ENCODE measurements at places on chromosomes 6 and 20.

- no peak overlapping the region for H3K27ac ChIP-seq
- H3K4me3 ChIP-seq: no peak overlapping the region
- DNase-seq: no peak
Observed at GRCh38 chr6:157313531-157314467, 9.5 kb downstream of the TMEM242 start.

DNA sequence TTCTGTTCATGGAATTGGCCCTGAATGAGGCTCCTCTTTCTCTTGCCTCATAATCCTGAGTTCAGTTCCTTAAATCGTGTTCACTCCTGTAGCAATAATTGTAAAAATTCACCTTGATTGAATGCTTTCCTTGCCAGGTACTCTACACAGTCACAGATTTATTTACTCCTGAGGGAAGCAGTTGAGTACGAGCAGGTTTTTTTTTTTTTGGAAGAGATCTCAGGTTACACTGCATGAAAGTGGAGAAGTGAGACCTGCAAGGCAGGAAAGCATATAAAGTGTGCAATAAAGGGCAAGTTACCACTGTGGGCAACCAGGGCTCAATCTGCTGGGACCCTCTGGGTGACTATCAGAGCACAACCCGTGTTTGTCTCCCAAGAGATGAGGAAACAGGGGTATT lies 93.0 kb upstream of the DOK5 start:
- no peaks in the 10 kb centered on the region for H3K4me1 ChIP-seq
- H3K4me3 ChIP-seq: no peak overlapping the region
- no peak overlapping the region for H3K27ac ChIP-seq
- no peaks in the 10 kb centered on the region for H3K36me3 ChIP-seq

- no peak for DNase-seq
- H3K36me3 ChIP-seq: no peaks in the 10 kb centered on the region
- H3K4me3 ChIP-seq: no peak overlapping the region
- no peaks in the 10 kb centered on the region for H3K27me3 ChIP-seq
Observed at GRCh38 chr6:47992809-47993208, 118.2 kb downstream of the PTCHD4 start.

DNA sequence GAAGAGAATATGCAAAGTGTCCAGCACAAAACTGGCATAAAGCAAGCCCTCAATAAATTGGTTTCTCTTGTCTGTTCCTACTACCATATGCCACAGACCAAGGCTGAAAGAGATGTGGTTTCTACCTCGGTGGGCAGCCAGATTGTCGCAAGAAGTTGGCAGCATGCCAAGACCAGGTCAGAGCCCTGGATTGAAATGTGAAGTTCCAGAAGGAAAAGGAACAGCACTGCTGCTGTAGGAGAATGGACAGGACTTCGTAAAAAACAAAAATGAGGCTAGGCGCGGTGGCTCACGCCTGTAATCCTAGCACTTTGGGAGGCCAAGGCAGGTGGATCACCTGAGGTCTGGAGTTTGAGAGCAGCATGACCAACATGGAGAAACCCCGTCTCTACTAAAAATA lies 22.1 kb downstream of the MRPL14 start:
- H3K4me3 ChIP-seq: no peak overlapping the region
- no peak overlapping the region for H3K27ac ChIP-seq
- H3K36me3 ChIP-seq: peaks cover 53% of the 10 kb centered on the region
- no peaks in the 10 kb centered on the region for H3K4me1 ChIP-seq
- no peaks in the 10 kb centered on the region for H3K27me3 ChIP-seq
- no peak for DNase-seq

DNA sequence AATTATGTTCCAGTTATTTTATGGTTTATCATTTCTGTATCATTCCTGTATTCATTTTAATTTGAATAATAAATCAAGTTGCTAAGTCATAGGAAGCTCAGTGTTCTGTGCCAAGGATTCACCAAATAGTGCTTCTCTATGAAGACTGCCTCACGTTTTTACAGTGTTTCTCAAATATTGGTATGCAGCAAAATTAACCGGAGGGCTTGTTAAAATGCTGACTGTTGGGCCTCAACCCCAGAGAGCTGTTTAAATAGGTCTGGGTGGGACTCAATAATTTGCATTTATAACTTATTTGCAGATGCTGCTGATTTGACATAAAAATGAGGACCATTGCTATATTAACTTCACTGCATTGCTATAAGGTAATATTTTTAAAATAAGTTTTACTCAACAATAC lies 166.7 kb downstream of the TINAG start:
- no peak overlapping the region for H3K27ac ChIP-seq
- DNase-seq: no peak
- H3K27me3 ChIP-seq: no peaks in the 10 kb centered on the region
- H3K36me3 ChIP-seq: no peaks in the 10 kb centered on the region

- H3K27ac ChIP-seq: no peak overlapping the region
- H3K4me1 ChIP-seq: peaks cover 16% of the 10 kb centered on the region
- no peak for DNase-seq
- no peak overlapping the region for H3K4me3 ChIP-seq
- H3K27me3 ChIP-seq: no peaks in the 10 kb centered on the region
Observed at GRCh38 chr6:158715330-158716311, 65.8 kb downstream of the SYTL3 start.

DNA sequence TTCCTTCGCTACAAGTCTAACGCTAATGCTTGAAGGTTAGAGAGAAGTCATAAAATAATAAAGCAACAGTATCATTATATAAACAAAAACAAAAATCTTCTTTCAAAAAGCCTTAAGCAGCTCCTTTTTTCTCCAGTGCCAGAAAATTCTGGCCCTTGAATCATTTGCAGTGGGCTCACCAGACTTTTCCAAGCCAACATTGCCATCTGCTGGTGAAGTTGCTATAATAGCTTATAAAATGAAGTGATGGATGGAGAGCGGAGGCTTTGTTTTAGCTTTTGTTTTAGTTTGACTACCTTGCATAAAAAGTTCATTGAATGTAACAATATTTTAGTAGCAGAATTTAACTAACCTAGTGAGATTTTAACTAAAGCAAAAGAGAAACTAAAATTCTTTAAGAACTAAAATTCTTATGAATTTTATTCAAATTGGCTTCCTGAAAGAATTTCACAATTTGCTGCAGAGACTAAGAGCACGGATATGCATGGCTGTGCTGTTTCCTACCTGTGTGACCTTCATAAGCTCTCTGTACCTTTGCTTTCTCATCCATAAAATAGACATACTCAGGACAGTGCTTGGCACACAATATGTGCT lies 44.8 kb upstream of the SLC2A12 start:
- no peaks in the 10 kb centered on the region for H3K4me1 ChIP-seq
- H3K27ac ChIP-seq: no peak overlapping the region
- no peaks in the 10 kb centered on the region for H3K36me3 ChIP-seq

DNA sequence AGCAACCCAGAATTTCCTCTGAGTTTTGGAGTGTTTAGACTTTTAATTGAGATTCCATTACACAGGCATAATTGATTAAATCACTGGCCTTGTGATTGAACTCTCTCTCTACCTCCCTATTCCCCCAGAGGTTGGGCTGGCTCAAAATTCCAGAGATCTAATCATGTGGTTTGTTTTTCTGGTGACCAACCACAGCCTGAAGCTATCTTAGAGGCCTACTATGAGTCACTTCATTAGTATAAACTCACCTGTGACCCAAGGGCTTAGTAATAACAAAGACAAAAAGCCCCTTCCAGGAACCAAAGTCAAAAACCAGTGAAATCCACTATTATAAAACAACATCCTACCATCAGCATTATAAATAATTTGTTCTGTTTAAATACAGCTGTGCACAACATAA lies 992.5 kb upstream of the CITED2 start:
- no peak for DNase-seq
- H3K27me3 ChIP-seq: no peaks in the 10 kb centered on the region
- no peaks in the 10 kb centered on the region for H3K36me3 ChIP-seq
- no peak overlapping the region for H3K4me3 ChIP-seq
- no peak overlapping the region for H3K27ac ChIP-seq

DNA sequence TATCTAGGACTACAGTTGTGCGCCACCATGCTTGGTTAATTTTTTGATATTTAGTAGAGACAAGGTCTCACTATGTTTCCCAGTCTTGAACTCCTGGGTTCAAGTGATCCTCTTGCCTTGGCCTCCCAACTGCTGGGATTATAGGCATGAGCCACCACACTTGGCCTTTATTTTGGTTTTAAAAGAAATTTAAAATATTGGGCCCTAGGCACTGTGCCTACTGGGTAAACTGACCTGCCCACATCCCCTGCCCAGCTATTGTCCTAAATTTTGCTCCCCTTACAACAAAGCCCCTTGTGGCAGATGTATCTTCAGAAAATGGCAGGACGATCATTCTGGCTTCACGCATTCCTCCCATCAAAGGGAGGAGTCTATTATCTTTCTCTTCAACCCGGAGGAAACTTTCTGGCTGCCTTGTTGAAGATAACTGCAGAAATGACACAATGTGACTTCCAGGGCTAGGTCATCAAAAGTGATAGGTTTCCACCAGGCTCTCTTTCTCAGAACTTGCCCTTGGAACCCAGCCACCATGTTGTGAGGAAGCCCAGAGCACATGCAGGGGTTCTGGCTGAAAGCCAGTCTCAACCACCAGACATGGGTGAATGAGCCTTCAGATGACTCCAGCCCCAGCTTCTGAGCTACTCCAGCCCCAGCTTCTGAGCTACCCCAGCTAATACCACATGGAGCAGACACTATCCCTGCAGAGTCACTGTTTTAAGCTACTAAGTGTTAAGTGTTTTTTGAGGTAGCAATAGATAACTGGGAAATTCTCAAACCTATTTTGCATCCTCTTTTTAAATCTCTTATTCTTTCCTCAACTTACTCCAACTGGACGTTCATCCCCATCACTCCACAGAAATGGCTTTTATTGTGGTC lies 4.6 kb upstream of the GUCA1B start:
- peaks cover 19% of the 10 kb centered on the region for H3K4me1 ChIP-seq
- H3K4me3 ChIP-seq: no peak overlapping the region
- H3K27ac ChIP-seq: peak overlapping the region; percentile 50
- H3K27me3 ChIP-seq: no peaks in the 10 kb centered on the region
- DNase-seq: no peak

DNA sequence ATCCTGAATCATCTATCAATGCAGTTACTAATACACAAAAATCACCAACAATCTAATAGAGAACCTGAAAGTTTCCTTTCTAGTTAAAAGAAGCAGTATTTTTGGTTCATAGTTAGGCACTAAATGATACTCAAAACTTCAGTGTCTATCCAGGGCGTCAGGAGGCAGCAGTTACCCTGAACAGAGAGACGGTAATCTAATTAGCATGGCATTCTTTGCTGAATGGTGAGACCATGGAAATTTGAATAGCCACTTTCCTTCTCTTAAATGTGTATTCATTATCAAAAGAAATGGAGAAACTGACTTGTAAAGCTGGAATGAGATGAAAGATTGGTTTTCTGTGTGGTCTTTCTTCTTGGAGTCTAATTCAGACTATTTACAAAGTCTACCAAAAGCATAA lies 146.6 kb upstream of the BMP5 start:
- no peak overlapping the region for H3K4me3 ChIP-seq
- H3K4me1 ChIP-seq: peaks cover 7% of the 10 kb centered on the region
- DNase-seq: no peak
- no peak overlapping the region for H3K27ac ChIP-seq

- H3K27me3 ChIP-seq: no peaks in the 10 kb centered on the region
- H3K27ac ChIP-seq: no peak overlapping the region
- H3K4me1 ChIP-seq: no peaks in the 10 kb centered on the region
- no peak overlapping the region for H3K4me3 ChIP-seq
- DNase-seq: no peak
Observed at GRCh38 chr20:20561172-20561571, 151.3 kb downstream of the RALGAPA2 start.

DNA sequence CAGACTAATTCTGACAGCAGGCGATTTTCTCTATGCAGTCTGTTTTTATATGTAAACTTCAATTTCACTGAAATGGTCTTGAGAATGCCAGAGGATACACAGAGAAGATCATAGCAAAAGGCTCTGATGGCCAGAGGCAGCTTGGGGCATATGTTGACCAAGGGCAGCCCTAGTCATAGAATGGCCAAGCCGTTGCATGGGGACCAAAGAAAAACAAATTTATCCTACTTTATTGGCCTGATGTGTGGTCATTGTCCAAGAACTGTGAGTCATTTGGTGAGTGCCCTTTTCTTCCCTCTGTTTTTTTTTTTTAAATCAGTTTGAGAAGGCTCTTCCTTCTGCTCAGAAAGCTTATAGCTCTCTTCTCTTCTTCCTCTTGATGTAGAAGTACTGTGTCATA lies 5.8 kb downstream of the HDGFL1 start:
- H3K27me3 ChIP-seq: no peaks in the 10 kb centered on the region
- no peaks in the 10 kb centered on the region for H3K36me3 ChIP-seq
- no peaks in the 10 kb centered on the region for H3K4me1 ChIP-seq

GRCh38 chr6:62474793-62475192 lies 188.8 kb upstream of the KHDRBS2 start:
- H3K27me3 ChIP-seq: peaks cover 7% of the 10 kb centered on the region
- H3K4me1 ChIP-seq: no peaks in the 10 kb centered on the region
- no peaks in the 10 kb centered on the region for H3K36me3 ChIP-seq

GRCh38 chr6:109306733-109307132 lies 75.5 kb downstream of the CD164 start:
- H3K4me3 ChIP-seq: no peak overlapping the region
- no peaks in the 10 kb centered on the region for H3K27me3 ChIP-seq
- no peaks in the 10 kb centered on the region for H3K4me1 ChIP-seq
- no peaks in the 10 kb centered on the region for H3K36me3 ChIP-seq
- H3K27ac ChIP-seq: no peak overlapping the region
- no peak for DNase-seq

GRCh38 chr20:52267418-52267817 lies 75.8 kb upstream of the ZFP64 start:
- no peak for DNase-seq
- H3K27me3 ChIP-seq: peaks cover 15% of the 10 kb centered on the region
- no peak overlapping the region for H3K27ac ChIP-seq
- H3K4me3 ChIP-seq: no peak overlapping the region

- no peak for DNase-seq
- no peaks in the 10 kb centered on the region for H3K36me3 ChIP-seq
- H3K4me3 ChIP-seq: no peak overlapping the region
- peaks cover 38% of the 10 kb centered on the region for H3K4me1 ChIP-seq
- no peaks in the 10 kb centered on the region for H3K27me3 ChIP-seq
- peak overlapping the region; percentile 96 for H3K27ac ChIP-seq
Observed at GRCh38 chr6:111987295-111987694, 66.6 kb upstream of the CCN6 start.

DNA sequence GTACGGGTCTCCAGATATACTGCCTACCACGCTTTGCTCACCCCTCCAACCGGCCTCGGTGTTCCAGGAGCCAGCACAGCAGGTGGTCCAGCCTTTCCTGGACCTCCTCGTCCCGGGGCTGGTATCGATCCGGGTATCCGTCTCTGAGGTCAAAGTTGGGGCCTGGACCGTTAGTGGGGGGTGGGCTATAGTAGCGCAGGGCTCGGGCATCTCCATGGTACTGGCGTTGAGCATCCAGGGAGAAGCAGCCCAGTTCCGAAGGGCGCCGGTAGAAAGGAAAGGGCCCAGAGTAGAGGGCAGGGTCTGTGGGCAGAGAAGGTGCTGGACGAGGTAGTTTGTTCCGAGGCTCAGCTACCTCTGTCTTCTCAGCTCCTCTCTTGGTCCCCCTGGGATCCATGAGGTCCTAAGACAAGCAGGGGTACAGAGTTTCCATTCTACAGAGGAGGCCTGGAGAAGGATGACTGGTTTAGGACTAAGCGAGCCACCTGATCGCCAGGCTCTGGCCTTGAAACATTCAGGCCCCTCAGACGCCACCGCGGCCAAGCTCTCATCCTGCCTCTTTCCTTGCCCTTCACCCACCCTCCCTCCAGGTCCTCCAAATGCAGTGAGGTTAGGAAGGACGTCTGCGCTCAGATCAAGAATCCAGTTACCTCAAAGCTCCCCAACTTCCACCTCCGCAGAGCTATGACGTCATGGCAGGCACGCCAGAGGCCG lies 502 bp downstream of the DXO start:
- peaks cover 24% of the 10 kb centered on the region for H3K36me3 ChIP-seq
- DNase-seq: no peak
- H3K4me1 ChIP-seq: peaks cover 5% of the 10 kb centered on the region

All from RWPE2 (cell line).